ENCODE measurements at places on chromosomes 13 and 19.

DNA sequence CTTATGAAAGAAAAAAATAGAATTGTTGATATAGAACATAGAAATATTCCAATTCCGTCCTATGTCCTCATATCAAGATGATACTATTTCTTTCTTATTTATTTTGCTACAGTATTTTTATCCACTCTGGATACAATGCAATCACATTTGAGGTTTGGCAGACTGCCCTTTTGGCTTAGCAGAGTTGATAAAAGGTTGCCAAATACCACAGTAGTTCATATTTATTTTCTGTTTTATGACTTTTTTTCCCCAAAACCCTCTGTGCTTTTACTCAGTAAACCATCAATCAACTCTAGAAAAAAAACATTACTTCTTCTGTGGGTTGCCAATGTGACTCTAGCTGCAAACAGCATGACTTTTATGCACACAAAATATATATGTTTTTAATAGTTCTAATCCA is 424.5 kb downstream of the PCDH9 start:
- no peak for DNase-seq

GRCh38 chr13:110650436-110650835 is 35.1 kb downstream of the NAXD start:
- DNase-seq: no peak

- no peak for DNase-seq
Observed at GRCh38 chr13:69423844-69424243, 683.8 kb upstream of the ATXN8OS start.

- no peak for DNase-seq
Observed at GRCh38 chr13:59504407-59504806, 659.3 kb downstream of the DIAPH3 start.

GRCh38 chr19:18390065-18390907 is 4.3 kb downstream of the GDF15 start:
- DNase-seq: no peak

DNA sequence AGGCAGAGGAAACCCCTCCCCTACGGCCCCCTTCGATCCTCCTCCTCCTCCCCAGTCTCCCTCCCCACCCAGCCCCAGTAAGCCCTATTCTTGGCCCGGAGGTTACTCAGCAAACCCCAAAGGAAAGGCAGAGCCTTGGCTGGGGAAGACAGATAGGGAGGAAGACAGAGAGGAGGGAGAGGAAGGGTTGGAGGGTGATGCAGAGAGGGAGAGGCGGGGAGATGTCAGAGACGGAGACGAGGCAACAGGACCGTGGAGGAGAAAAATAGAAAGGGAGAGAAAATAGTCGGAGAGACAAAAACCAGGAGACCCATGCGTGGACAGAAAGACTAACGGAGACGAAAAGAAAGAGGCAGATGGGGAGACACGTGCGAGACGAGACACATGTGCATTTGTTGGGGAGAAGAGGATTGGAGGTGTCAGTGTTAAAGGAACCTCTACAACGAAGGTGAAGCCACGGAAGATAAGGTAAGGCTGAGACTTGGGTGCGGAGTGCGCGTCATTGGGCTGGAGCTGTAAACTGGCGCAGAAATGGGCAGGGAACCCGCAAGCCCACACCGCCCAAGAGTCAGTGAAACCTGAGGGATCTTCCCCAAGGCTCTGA is 2.9 kb downstream of the TGFB1 start:
- DNase-seq: no peak
